DMS79 treated with DMSO at 0.1 percent for 48 hours (cell line): ENCODE measurements at places on chromosomes 6 and 20.

- DNase-seq, result no peak
Measured at GRCh38 chr6:136525586-136526195, 24.5 kb downstream of the MAP7 start.

DNA sequence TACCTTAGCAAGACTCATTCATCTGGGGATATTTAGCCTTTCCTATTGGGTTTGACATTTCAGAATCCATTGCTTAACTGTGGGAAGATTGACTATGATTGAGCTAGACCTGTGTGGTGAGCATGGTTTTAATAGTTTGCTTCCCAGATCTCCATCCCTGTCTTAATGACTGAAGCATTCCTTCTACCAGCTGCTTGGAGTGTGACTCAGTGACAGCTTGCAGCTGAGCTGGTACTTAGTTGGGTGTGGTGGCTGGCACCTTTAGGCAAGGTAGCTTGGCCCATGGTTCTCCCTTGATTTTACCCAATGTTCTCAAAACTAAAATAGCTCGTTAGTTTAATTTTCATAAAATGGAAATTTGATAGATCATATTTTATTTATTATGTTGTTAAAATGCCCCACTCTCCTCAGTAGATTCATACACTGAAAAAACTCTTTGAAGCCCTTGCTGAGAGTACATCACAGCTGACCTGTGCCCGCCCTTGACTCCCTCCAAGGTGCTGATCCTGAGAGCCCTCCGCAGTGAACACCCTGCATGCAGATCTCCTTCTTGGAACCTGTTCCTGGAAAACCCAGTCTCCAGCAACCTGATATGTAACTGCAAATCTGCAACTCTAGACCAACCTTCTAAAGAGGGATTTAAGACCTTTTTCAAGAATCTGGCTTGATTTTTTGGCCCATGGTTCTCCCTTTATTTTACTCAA lies 19.1 kb downstream of the DOK5 start:
- DNase-seq, result no peak

DNA sequence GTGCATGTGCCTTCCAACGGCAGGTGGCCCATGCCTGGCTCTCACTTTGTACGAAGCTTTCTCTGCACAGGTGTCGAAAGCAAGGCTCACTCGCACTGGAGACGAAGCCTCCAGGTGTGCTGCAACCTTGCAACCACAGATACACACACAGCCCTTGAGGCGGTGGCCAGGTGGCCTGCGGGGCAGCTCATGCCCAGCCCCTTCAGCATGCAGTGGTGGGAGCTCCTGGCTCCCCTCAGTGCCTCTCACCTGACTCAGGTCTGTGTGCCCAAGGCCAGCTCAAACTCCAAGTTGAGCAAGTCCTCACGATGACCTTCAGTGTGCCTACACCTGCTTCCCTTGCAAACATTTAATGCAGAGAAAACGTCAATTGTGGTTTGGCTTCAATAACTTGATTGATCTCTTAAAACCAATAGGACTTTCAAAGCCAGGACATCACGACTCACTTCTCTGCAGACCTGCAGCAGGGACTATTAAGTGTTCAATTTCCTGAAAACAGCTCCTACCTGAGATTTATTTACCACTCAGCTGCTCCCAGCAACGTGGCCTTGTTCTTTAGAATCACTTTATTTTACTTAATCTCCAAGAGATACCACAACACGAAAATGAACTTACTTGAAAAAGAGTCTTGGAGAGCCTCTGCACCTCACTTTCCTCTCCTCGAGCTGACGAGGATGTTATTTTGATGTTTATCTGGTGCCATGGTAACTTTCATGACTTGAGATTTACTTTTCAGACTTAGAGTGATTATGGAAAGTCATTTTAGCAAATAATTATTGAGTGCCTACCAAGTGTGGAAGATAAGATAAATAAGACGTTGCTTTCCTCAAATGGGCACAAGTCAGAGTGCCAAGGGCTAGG lies 86.3 kb downstream of the SLC22A23 start:
- DNase-seq, result no peak

DNA sequence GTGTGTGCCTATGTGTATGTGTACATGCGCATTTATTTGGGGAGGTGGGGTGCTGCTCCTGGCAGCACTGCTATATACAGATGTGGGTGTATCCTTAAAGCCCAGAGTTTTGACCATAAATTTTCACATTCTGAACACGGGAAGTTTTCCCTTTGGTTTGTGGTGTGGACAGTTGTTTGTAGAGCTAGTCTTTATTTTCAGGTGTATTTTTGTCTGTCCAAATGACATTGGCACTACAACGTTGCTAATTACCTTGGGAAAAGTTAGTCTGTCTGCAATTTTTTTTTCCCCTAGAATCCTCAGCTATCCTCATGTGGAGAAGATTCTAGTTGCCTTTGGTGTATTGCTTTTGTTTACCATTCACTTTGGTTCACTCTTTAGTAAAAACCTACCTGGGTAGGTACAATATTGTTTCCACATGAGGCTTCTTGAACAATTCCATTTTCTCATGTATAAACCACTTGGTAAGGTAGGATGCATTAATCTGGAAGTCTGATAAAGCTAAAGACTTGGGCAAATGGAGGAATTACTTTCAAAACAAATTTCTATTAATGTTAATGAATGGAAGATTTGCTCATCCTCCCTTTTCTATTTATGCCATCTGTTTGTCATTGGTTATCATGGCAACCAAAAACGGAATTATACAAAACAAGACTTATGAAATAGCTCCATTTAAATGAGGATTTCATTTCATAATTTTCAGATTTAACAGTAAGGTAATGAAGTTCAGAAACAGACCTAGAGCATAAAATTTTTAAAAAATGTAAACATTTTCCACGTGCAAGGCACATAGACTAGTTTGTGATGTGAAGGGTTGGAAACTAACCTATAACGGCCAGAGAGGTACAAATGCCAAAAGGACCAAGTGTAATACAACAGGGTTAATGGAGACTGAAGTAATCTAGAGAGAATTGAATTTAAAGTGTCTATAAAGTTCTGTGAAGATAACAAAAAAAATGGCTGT lies 3.9 kb downstream of the CCN2 start:
- no peak for DNase-seq

GRCh38 chr6:93454533-93454932 lies 35.2 kb upstream of the EPHA7 start:
- no peak for DNase-seq
